Activated CD4-positive, CD25-positive, alpha-beta regulatory T cell (primary cell): ENCODE measurements at places on chromosomes 12 and 14.

- DNase-seq, result no peak
These were observed 48.5 kb upstream of the FLRT2 start for GRCh38 chr14:85481471-85481870.

DNA sequence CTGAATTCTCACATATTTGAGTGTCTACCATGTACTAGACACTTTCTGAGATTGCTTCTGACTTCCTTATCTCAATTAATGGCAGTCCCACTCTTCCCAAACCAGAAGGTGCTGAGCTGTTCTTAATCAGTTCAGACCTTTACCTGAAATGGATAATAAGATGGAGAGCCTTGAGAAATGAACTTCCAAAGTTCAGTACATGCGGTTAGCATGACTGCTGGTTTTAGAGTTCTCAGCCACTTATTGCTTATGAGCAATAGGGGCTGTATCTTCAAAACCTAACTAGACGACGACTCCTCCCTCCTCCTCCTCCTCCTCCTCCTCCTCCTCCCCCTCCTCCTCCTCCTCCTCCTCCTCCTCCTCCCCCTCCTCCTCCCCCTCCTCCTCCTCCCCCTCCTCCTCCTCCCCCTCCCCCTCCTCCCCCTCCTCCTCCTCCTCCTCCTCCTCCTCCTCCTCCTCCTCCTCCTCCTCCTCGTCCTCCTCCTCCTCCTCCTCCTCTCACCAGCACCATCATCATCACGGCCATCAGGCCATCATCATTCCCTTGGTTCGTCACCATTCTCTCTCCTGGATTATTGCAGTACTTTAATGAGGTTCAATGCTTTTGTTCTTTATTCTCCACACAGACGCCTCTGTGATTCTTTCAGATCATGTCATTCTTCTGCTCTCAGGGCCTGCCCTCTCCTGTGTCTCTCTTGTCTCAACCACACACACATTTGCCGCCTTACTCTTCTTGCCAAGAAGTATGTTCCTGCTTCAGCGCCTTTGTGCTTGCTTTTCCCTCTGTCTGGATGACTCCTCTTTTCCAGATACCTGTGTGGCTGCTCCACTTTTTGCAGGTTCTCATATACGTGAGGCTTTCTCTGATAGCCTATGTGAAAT is 2.7 kb downstream of the PCNX1 start:
- no peak for DNase-seq

- no peak for DNase-seq
These were observed 10.4 kb upstream of the KCNH5 start for GRCh38 chr14:63055631-63056030.

- no peak for DNase-seq
These were observed 10.8 kb downstream of the SNRNP35 start for GRCh38 chr12:123468786-123469185.

- DNase-seq, result no peak
These were observed 2.1 kb upstream of the ARHGAP5 start for GRCh38 chr14:32074887-32075572.

DNA sequence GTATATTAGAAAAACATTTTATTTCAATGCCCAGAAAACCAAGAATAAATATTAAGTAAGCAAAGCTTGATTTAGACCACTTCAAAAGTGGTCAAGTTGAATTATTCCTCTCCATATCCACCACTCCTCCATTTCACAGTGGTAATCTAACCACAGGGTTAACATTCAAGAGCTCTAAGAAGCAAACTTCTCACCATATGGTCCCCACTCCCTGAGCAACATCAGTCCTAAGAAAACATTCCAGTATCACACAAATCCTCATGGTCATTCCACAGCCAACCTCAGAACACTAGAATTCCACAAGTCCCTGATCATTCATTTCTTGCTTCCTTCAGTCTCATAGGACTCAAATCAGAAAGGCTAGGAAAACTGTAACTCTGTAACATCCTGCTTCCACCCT is 47.9 kb downstream of the ST8SIA1 start:
- DNase-seq, result no peak

DNA sequence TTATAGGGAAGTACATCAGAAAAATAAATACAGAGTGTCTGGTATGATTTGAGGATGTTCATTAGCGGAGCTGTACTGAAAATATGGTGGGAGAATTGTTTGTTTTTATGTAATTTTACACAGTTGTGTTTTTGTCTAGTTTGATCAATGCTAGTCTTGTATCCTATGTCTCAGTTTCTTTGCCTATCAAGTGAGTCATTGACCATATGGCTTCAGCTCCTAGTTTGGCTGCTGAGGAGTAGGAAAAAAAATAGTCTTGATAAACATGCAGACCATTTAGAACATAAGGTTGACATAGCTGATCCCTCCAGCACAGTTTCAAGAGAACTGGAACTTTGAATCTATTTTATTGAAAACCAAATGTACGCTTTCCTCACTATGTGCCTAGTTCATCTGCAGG is 1292.1 kb upstream of the FLRT2 start:
- DNase-seq, result no peak

DNA sequence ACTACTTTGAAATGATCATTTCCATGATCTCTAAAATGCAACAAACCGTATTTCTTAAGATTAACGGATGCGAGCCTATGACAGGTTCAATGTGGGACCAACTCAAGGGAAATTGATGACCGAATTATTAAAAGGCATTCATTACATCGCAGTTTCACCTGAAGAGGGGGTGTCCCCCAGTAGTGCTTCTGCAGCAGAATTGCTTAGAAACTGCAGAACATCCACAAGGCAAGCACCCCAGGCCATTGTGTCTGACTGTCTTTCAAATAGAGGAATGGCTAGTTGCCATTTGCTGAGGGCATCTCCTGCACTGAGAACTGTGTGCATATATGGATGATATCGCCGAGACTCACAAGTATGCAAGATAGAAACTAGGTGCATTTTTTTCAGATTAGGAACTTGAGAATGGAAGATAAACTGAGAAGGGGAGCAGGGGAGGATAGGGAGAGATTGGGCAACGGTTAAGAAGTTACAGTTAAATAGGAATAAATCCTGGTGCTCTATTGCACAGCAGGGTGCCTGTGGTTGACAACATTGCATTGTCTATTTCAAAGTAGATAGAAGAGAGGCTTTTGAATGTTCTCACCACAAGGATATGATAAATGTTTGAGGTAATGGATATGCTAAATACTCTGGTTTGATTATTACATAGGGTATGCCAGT is 234.3 kb upstream of the PLEKHG7 start:
- no peak for DNase-seq

- no peak for DNase-seq
These were observed 36.1 kb downstream of the PPFIBP1 start for GRCh38 chr12:27560126-27560525.

DNA sequence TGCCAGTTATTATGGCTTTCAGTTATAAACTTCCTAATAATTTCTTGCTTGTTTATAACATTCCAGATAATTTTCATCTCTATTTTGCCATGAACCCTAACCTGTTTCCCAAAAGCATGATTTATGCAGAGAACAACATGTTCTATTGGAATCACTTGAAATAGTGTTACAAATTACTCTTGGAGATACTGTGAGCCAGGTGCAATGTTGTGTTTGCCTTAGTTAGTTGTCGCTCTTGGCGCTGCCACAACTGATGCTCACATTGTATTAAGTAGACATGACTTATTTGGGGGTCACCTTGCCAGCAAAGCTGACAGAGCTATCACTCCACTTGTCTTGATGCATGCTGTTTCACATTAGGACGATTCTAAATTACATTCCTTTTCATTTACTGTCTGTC is 49.4 kb downstream of the TSPAN8 start:
- DNase-seq, result no peak

- no peak for DNase-seq
These were observed 232.7 kb upstream of the ABCD2 start for GRCh38 chr12:39852346-39852745.

DNA sequence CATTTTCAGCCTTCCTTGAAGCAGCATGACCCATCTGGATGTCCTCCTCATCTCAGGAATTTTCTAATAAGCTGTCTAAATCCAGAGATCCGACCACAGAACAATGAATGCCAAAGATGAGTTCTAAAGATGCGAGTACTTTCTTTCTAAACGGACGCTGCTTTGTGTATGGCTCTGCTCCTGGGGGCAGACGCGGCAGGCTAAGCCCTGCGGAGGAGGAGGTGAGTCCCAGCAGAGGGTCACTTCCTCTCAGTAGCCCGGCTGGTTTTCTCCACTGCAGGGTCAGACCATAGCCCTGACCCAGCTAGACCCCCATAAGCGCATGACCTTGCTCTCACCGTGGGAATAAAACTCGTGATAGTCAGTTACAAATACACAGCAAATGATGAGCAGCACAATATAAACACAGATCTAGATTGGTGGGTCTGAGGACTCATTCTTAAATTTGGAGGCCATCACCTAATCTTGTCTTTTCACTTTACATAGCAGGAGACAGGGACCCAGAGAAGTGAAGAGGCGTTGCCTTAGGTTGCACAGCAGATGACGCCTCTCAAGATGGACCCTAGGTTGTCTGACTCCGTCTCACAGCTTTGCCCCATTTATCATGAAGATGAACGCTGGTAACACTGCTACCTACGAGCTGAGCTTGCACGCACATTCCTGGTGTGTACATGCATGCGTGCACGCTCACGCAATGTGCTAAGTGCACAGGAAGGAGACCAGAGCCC is 16.6 kb downstream of the SSH1 start:
- no peak for DNase-seq
